ENCODE measurements at places on chromosomes 3 and 15.
A peak's percentile ranks its signal among the peaks of the same experiment; 100 is the strongest.

DNA sequence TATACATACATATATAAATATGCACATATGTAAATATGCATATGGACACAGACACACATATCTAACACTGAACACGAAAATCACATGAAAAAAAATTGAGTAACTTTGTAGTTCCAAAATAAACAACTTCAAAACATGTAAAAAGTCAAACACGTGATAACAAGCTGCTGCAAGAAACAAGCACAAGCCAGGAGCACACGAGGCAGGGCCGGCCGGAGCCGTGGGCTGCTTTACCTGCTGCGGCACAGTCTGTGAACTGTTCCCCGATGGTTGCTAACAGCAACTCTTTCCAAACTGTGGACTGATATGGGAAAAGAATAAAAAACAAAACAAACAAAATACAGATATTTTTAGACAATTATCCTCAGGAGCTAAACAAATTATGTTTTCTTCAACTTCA is 31.6 kb downstream of the EIF4E3 start:
- no peak for DNase-seq

DNA sequence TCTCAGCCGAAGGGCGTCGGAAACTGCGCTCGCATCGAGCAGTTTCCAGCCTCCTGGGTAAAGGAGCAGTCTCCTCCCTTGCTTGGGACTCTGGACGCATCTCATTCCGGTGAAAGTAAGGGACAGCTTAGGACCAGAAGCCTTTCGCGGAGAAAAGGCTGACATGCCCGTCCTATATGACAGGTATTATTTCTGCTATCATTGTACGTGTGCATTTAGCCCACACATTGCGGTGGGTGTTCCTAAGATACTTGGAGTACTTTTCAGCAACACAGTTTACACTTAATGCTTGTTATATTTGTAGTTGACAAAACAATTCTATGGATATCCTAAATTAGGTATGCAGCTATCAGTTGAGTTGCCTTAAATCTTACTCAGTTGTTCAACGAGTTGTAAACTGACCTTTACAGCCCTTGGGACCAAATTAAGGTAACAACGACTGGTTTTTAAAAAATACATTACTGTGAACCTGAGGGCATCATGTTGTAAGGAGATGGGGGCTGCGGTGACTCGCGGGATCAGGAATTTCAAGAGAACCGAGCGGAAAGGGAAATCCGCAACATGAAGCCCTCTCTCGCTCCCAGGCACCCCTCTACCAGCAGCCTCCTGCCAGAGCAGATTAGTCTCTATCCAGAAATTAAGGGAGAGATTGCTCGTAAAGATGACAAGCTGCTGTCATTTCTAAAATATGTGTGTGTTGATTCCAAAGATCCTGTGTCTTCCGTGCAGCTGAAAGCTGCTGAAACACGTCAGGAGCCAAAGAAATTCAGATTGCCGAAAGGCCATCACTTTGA is 632 bp upstream of the COPS2 start:
- no peak for DNase-seq

GRCh38 chr3:74469151-74469550 is 145.3 kb downstream of the CNTN3 start:
- no peak for DNase-seq

GRCh38 chr15:55628369-55628730 is 40.2 kb upstream of the PYGO1 start:
- no peak for DNase-seq

DNA sequence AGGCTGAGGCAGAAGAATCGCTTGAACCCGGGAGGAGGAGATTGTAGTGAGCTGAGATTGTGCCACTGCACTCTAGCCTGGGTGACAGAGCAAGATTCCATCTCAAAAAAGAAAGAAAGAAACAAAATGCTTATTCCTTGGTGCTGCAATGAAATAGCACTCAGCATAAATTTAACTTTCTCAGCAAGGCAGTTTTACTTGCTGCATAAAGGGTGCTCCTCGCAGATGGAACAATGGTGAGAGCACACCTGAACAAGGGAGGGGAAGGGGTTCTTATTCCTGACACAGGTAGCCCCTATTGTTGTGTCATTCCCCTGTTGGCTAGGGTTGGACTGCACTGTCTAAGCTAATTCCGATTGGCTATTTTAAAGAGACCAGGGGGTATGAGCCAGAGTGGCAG is 17.1 kb downstream of the PAK2 start:
- DNase-seq = no peak

- DNase-seq = no peak
Observed at GRCh38 chr15:38127306-38127771, 125.3 kb upstream of the SPRED1 start.

DNA sequence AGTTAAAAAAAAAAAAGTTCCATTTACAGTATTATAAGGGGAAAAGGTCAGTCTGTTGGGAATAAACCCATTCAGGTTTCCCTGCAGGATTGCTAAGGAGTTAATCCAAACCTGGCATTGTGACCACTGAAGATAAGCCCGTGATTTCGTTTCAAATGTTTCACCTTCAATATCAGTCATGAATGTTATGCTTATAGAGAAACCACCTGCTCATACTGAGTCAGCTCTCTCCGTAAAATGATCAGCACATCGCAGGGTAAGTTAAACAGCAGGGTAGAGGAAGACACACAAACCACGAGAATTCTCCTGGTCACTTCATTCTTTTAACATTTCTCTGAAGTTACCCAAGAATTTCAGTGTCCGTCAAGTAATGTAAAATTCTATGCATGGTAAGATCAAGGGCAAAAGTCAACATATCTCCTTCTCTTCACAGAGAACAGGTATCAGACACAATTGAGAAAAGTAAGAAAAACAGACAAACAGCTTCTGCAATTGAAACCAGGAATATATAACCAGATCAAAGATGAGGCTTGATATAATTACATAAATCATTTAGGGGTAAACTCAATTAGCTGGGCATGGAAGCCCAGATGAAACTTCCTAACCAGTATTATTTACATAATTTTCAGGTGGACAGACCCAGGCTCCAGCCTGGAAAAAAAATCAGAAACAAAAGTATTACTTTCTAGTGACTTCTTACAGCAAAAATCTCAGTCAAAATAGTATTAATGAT is 67.6 kb upstream of the ARHGEF3 start:
- no peak for DNase-seq

DNA sequence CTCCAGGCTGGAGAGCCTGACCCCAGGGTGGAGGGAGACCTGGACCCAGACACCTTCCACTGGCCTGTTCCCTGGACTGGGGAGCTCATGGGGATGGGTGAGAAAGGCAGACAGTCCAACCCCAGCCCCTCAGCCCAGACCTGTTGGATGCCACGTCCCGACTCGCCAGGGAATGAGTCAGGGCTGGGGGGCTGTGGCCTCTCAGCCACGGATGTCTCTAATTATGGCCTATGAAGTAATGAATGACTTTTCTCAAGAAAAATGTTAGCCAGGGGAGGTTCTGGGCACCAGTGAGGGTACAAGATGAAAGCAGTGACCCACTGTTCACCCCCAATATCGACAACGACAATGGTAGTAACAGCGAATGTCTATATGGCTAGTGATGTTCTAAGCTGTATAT is 107.0 kb upstream of the RPL32 start:
- DNase-seq = no peak

GRCh38 chr3:99999536-99999935 is 114.8 kb downstream of the FILIP1L start:
- DNase-seq = no peak

DNA sequence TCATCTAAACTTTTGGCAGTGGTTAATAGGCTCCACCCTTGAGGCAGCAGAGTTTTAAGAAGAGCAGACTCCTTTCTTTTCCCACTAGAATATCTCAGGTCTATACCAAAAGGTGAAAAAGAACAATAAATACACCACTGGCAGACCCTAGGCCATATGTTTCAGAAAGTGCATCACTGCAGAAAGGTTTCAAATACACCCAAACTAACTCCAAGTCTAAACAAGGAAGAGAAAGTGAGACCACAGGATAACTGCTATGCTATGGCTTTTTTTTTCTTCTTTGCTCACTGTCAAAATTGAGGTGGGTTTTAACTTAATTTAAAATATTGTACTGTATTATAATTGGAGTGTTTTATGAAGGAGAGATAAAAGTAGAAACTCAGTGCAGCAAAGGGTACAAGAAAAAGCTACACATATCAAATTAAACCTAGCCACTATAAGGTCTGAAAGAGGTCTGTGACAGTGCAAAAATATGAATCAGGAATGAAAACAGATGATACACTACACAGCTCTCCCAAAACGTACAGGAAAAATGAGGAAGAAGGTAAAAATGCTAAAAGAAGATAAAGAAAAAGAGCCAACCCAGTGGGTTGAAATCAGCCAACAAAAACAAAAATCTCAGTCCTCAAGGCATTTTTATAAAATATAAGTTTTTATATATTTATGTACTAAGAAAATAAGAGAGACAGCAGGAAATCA is 8.4 kb downstream of the SNX4 start:
- DNase-seq = no peak

GRCh38 chr3:186946756-186947375 is 16.5 kb downstream of the ST6GAL1 start:
- no peak for DNase-seq

DNA sequence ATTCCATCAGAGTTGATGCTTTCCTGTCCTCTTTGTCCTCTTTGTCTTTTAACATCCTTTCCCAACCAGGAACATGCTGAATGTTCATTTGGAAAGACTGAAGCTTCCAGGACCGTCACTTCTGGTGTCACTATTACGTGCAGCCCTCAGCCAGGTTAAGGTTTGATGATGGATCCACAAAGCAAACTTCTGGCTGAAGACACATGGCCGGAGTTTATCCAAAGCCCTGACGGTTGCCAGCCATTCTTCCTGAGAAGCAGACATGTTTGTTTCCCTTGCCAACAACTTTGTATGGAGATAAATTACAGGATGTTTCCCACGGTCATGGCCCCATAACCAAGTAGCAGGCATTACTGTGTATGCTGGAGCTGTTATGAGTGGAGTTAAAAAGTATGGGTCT is 236.9 kb downstream of the THSD4 start:
- no peak for DNase-seq

DNA sequence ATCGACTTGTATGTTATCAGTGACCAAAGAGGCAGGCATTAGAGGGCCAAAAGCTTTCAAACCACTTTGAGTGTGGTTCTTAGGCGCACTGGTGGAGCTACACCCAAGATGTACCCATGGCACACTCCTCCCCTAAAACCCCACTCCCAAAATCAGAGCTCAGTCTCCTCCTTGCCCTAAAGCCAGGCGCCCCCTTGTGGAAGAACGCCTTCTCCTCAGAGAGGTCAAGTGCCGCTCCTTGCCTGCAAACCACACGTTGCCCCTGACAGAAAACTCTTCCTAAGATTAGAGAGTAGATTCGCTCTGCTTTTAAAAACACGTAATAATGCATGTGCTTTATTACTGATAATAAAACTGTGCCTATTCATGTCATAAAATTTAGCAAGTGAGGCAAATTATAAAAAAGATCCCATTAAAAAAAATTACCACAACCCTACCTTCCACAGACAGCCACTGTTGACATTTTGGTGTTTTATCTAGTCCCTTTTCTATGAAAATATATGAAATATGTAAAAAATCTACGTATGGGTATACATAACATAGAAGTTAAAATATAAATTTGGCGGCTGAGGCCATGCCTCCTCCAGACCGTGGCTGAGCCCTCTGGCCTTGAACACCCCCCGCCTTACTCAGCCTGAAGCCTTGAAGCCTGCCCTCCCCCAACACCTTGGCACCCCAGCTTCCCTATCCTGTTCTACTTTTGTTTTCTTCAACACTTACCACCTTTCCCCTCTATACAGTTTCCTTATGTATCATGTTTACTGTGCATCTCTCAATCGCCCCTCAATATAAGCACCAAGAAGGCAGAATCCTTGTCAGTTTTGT is 33.5 kb downstream of the BCL2L10 start:
- DNase-seq = peak; percentile 31

- DNase-seq = no peak
Observed at GRCh38 chr3:159038405-159038804, 236.6 kb downstream of the MFSD1 start.

- no peak for DNase-seq
Observed at GRCh38 chr15:79372428-79372827, 59.7 kb upstream of the MINAR1 start.

DNA sequence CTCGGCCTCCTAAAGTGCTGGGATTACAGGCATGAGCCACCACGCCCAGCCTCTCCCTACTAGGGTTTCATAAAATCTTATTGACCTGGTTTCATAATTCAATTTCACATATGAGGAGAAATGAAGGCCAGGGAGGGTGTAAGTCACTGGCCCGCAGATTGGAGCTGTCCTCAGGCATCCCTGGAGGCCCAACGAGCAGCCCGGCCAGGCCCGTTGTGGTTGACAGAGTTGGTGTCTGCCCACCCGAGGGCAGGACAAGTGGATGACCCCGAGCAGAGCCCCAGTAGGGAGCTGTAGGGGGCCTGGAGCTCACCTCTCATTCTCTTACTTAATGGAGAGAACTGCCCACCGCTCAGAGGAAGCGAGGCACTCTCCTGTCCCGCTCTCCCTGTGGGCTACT is 78.9 kb downstream of the CPN2 start:
- no peak for DNase-seq

DNA sequence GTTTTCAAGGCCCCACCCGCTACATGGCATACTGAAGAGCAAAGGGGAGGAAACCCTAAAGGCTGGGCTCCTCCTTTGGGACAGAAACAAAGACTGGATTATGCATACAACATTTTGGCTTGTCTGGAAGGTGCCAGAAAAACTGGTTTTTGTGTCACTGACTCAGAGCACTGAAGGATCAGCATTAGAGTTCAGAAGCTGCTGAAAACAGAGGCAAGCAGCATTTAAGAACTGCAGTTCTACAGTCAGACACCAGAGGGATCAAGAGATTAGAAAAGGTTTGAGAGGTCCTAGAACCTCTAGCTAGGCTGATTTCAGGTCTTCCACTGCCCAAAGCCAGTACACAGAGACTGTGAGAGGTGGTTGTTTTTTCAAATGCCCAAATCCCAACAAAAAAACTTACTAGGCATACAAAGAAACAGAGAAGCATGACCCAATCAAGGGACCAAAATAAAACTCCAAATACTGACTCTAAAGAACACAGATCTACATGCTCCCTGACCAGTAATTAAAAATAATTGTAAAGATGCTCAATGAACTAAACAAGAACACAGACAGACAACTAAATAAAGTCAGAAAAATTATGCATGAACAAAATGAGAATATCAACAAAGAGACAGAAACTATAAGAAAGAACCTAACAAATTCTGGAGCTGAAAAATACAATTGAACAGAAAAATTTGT is 91.2 kb downstream of the SENP2 start:
- DNase-seq = peak; percentile 67

DNA sequence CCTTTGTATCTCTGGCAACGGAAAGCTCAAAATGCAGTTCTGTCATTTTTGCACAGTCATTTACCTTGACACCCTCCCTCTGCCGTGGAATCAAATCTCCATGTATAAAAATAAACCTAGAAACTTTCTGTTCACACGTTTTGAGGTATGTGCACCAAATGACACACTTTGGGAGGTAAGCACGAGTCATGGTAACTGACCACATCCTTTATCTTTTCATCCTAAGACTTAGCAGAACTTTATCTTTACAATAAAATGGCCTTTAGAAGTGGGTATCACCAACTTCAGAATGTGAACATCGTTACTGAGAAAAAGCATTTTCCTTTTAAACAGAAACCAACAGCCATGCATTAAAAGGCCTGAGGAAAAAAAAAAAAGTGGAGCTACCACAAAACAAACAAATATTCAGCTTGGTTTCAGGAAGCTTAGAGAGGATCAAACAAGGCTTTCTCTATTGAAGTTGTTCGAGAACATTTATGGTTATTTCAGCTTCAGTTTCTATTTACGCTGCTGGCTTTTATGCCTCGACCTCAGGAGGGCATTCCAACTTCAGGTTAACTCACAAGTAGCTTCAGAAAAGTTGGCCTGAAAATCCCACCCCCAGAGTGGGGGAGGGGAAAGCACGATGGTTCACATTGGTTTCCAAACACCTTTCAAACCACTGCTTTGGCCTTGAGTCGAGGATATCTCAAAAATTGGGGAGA is 171.1 kb upstream of the ICE2 start:
- no peak for DNase-seq
